ENCODE measurements at places on chromosomes 5 and 9.

DNA sequence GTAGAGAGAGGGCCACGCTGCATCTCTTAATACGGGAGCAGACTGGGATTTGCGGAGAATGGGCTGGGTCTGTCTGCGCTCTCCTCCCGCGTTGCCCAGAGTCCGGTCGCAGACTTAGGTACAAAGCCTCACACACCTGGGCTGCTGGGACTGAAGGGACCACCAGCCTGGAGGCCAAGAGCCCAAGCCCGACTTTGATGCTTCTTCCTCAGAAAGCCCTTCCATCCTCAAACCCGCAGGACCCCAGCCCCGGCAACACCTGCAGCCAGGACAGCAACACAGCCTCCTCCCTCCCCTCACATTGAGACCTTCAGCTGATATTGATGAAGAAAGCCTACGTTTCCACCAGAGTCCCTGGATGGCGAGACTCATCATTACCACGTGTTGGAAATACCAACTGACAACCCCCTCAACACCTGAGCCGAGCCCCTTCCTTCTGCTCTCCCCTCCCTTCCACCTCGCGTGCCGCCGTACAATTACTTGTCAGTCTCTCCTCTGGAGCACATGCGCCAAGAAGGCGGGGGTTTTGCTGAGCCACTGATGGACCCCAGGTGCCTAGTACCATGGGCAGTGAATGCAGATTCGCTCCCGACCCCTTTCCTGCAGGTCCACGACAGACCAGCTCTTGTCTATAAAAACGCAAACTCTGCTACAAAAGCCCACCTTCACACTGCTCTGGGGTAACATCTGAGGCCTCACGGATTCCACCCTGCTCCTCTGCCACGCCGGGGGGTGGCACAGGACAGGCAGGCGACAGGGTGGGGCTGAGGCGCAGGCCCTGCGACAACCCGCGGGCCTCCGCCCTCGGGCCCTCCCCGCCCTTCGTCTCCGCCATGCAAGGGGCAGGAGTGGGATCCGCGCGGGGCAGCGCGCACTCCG lies 841 bp downstream of the ASB6 start:
- no peak for DNase-seq

DNA sequence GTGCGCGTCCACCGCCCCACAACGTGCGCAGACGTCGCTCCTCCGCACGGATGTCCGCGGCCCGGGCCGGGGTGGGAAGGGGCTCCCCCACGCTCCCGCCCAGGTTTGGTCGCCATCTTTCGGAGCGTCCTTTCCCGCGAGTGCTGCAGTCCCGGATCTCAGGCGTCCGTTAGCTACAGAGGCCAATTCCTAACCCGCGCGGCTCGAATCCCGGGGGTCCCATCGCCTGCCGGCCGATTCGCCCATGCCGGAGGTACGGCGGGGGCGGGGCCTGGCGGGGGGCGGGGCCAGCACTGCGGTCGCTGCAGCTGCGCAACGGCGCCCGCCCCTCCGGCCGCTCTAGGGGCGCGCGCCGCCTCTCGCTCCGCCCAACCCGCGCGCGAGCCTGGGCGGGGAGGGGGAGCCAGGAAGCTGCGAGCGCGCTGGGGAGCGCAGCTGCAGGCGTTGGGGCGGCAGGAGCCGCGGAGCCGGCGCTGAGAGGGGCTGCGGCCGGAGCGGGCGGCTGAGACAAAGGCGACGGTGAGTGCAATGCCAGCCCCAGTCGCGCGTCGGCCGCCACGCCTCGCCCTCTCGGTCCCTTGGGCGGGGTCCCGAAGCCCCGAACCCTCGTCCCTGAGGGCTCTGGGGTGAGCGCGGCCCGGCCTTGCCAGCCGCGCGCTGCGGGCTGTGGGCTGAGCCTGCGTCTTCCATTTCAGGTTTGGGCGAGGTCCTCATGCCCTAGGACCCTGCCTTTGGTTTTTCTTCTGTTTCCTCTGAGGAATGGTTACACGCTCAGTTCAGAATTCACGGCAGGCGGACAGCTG lies at the start of gene CDC42SE2:
Gene CDC42SE2, plus strand, starts transcription at position 406 of the 803 bp plus-strand sequence. CDS start 95,441 bp downstream, outside the sequence.
- peak; percentile 42 for DNase-seq

GRCh38 chr9:83425240-83425639 lies 113.0 kb downstream of the FRMD3 start:
- no peak for DNase-seq

DNA sequence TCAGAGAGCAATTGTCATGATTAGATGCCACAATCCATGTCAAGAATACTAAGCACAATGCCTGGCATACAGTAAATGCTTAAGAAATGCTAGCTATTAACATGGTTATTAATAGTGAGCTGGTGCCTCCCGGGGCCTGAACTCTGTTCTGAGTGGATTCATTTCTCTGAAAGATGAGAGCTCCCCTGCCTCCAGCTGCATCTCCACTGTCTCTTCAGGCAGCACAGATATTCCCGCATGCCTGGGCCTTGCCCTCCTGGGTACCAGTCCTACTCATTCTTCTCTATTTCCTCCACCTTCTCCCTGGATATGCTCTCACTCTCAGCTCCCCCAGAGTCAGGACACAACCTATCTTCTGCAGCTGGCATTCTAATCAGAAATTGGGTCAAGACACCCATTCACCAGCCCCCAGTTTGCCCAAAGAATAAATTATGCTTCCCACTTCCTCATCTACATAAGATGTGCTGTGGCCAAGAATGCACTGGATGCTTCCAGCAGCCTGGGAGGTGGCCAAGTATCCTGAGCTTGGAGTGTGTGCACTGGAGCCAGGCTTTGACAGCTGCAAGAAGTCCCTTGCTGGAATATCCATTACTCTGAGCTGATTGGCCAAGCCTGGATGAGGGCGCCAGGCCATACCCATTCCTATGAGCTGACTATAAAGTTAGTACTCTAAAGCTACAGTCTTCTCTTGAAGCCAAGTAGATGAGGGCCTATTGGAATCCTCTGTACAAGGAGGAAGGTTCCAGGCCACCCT lies 669.0 kb downstream of the ACTL7B start:
- DNase-seq: no peak

GRCh38 chr9:129471201-129472019 lies 149.5 kb downstream of the C9orf50 start:
- DNase-seq: no peak

DNA sequence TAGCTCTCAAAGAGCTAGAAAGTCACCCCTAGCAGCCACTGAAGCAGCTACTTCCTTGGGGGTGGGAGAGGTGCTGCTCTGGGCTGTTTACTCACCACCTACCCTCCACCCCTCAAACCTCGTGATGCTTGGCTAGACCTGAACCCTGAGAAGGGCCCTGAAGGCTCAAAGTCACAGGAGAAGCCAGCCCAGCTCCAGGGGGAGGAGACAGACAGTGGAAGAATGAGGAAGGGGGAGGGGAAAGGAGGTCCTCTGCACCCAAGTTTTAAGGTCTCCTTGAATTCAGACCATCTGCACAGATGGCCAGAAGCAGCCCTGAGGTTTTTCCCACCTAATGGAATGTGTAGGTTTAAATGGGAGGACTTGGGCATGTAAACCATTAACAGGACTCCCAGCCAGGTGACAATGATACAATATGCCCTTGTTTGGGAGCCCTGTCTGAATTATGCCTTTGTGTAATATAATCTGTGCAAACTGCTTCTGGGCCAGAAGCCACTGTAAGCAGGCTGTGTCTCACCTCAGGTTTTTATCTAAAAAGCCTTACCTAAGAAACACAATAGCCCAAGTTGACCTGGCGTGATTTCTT lies 180.5 kb downstream of the PIK3R1 start:
- DNase-seq: no peak

DNA sequence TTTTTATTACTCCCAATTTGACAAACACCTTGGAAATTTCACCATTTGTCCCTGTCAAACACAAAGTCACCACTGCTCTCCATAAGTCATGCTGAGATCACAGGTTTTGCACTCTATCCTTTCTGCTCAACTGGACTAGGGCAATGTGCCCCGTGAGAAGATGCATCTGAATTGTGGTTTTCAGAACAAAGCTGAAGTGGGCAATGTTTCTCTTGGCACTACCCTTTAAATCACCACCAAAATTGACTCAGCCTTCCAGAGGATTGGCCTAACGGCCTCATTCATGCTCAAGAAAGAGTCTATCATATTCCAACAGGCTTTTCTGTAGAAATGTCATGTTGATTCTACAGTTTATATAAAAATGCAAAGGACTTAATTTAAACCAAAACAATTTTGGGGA lies 81.0 kb upstream of the TRIO start:
- no peak for DNase-seq

- no peak for DNase-seq
Measured at GRCh38 chr5:33588654-33589372, 148.0 kb downstream of the TARS1 start.

DNA sequence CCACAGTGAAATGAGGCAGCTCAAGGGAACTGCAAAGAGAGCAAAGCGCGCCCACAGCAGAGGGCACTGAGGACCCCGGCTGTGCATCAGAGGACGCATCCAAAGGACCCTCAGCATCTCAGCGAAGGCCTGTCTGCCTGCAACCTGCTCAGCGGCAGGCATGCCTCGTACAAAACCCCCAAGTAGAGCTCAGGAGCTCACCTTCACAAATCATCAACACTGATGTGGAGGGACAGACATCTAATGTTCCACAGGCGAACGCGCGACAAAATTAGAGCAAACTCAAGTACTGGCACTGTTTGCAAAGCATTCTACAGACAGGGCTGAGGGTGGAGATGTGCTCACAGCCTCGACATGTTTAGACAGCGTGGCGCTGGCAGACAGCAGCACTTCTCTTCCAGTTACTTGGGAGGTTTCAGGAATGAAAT lies 81.0 kb downstream of the DCP2 start:
- no peak for DNase-seq

Measured in HL-60 (cell line).